ENCODE measurements at places on chromosomes 6 and 20.

GRCh38 chr20:62239278-62239879 lies 1.1 kb downstream of the OSBPL2 start:
- DNase-seq: no peak

DNA sequence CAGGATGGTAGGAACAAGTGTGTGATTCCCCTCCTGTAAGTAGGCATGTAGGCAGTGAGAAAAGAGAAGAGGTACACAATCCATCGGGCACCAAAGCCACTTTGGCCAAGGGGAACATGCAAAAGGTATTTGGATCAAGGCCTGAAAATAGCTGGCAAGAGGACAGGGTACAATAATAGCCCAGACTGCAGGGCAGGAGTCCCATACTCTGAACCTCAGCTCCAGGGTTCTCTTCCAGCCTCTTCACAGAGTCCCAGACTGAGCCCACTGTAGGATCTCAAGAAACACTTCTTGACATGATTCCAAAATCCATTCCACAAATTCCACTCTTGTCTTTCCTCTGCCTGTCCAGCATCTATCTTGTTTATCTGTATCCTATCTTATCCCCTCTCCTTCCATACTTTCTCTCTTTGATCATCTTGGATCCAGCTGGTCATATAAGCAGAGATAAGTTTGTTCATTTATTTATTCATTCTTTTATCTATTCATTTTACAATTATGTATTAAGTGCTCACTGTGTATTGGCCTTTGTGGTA lies 19.7 kb downstream of the ACSS2 start:
- no peak for DNase-seq

GRCh38 chr6:135085700-135086413 lies 31.2 kb upstream of the HBS1L start:
- DNase-seq: no peak

GRCh38 chr20:22531756-22532155 lies 52.6 kb downstream of the FOXA2 start:
- no peak for DNase-seq
